ENCODE measurements at places on chromosomes 2 and 18.

DNA sequence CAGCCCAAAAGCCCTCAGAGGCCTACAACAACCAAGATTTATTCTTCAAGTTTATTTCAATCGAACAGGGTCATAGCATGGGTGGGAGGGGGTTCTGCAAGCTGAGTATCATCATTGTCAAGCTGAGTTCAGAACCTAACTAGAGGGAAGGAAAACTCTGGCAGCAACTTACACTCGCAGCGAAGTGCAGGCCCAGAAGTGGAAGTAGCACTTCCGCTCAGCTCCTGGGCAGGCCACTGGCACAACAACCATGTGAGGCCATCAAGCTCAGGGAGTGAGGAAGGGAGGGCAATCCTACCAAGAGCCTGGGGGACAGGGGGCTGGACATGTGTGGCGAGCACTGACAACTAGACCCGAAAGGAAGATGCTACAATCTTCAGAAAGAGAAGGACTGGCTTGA, 4.8 kb downstream of the UXS1 start:
- no peak for DNase-seq

- no peak for DNase-seq
Observed at GRCh38 chr18:37222999-37223378, 342.6 kb downstream of the CELF4 start.

DNA sequence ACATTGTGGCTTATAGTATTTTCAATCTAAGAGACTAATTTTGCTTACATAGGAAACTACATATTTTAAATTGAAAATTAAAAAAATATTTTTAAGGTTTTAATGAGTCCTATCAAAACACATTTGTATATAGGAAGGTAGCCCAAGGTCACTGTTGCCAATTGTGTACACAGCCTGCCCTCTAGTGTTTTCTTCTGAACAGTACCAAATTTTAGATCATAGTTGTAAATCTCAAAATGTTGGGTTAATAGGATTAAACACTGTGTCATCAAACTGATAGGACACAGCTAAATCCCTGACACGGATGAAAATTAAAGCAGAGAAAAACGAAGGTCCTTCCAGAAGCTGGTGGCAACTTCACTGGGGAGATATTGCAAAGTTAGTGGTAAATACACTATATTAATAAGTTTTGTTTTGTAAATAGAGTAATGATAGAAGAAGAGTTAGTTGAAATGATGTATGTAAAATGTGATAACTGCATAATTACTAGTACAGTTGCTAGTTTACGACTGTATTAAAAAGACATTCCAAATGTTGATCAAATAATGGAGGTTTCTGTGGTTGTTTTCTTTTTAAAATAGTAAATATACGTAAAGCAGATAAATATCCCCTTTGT, 19.7 kb downstream of the CLUL1 start:
- DNase-seq: no peak

- DNase-seq: no peak
Observed at GRCh38 chr2:112032689-112033465, 22.2 kb upstream of the TMEM87B start.

GRCh38 chr18:22856870-22857269, 76.3 kb upstream of the RBBP8 start:
- DNase-seq: no peak

GRCh38 chr2:151063271-151063670, 198.4 kb downstream of the RBM43 start:
- peak; percentile 90 for DNase-seq

DNA sequence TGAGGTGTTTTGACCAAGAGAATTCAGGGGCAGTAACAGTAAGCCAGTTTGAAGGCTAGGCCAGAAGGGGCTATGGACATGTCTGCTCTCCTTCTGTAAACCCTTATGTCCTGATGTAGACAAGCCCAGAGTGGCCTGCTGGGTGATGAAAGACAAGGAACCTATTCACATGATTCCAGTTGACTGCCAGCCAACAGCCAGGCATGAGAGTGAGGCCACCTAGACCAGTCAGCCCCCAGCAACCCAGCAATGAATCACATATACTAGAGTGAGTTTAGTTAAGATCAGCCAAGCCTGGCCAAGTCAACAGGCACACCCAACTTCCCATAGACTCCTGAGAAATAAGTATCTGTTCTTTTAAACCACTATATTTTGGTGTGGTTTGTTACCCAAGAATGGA, 1889.7 kb upstream of the CELF4 start:
- DNase-seq: no peak

GRCh38 chr2:47870641-47871540, 35.4 kb downstream of the FBXO11 start:
- no peak for DNase-seq

- peak; percentile 64 for DNase-seq
Observed at GRCh38 chr2:71498261-71498701, 44.9 kb downstream of the DYSF start.

- DNase-seq: no peak
Observed at GRCh38 chr18:56637176-56637575, 1.2 kb downstream of the TXNL1 start.

DNA sequence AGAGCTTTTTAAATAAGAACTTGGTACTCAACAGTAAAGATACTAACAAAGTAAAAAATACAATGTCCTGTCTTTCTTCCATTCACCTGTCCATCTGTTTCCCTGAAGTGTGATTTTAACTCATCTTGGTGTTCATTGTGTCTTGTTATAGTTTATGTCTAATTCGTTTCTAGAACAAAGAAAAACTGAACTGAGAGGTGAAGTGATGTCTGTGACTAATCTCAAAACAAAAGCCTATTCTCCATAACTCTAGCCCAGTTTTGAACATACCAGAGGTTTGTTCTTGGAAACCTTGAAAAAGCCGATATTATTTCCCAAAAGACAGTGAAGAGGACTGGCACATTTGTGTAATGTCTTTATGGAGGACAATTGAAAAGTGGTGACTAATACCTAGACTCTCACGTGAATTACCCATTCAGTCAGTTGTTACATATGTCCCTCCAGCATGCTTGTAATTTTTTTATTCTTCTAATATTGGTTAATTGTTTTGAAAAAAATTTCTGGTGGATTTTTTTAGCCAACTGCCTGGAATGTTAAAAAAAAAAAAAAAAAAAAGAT, 725.8 kb downstream of the SATB2 start:
- peak; percentile 56 for DNase-seq

DNA sequence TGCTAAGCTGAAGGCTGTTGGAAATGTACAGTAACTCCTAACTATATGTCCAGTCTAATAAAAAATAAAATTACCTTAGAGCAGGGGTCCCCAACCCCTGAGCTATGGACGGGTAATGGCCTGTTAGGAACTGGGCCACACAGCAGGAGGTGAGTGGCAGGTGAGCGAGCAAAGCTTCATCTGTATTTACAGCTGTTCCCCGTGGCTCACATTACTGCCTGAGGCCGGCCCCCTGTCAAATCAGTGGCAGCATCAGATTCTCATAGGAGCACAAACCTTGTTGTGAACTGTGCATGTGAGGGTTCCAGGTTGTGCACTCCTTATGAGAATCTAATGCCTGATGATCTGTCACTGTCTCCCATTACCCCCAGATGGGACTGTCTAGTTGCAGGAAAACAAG, 73.1 kb upstream of the CXCR4 start:
- no peak for DNase-seq

DNA sequence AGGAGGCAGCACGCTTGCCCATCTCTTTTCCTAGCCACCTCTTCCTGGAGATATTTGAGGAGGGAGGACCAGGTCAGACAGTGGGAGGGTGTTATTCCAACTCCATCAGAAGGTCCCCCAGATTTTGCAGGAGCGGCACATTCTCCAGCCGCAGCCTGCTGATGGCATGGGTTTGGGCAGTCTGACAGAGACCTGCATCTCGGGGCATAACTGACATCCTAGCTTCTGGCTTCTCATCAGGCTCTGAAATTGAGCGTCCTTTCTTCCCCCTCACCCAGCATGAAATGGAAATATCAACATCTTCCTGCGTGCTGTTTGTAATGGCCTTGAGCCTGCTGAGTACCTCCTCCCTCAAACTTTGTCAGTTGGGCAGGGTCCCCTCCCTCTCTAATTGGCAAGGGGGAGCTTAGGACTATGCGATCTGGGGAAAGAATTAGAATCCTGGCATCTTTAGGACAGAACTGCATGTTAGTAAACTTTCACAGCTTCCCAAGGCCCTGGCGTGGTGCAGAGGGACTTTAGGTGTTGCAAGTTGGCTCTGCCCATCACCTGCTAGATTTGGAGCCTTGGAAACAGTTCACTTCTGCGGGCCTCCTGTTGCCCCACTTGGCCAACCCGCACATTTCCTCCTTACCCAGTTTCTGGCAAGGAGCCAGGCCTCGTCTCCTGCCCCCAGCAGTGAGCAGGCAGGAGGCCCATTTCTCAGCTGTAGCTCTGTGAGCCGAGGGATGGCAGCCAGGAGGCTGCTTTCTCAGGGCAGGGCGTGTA, 2.2 kb downstream of the ITM2C start:
- no peak for DNase-seq
